Putamen (tissue), 1 donor: ENCODE measurements at places on chromosomes 4 and X.

DNA sequence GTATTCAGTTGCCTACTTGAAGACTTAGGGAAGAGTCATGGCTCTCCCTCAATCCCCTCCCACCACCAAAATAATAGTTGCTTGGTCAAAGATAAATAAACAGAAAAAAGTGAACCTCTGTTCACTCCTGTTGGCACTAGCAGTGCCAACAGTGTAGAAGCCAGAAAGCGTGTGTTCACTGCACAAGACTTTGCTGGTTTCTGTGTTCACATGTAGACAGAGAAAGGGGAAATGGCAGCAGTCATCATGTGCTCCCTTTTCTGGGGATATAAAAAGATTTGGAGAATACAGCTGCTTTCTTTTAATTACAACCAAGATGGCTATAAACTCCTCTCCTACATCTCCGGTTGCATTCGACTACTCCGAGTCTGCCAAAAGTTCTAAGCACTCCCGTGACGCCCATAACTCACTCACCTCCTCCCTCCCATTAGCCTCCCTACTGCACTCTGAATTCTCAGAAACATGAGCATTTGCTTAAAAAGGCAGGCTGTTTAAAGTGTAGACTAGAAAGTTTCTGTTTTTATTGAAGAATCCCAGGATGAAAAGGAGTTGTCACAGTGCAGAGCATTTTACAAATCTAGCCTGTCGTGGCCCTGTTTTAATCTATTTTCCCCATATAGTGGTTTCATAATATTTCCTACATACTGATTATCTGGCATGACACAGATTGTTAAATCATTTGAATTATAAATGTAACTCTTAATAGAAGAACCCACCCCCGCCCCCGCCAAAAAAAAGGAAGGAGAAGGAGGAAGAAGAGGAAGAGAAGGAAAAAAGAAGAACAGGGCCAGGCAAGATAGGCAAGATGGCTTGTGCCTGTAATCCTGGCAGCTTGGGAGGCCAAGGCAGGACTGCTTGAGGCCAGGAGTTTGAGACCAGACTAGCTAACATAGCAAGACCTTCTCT, 16.7 kb downstream of the LGI2 start:
- no peak for DNase-seq

GRCh38 chr4:25863347-25863784, 578 bp upstream of the SEL1L3 start:
- DNase-seq = no peak

DNA sequence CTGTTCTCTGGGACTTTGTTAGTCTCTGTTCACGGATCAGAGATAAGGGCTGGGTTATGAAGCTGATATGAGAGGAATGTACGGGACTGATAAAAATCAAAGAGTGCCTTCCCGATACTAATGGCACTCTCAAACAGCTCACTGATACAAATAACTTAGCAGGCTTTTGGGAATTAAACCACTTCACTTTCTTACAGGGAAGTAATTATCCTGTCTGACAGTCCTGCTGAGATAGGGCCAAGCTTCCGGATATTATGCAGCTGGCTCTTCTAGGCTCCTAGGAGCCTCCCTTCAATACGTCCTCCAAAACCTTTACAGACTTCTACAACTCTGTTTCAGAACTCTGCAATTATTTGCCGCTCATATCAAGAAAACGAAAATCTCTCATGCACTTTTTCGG, 418.0 kb downstream of the NLGN4X start:
- no peak for DNase-seq

DNA sequence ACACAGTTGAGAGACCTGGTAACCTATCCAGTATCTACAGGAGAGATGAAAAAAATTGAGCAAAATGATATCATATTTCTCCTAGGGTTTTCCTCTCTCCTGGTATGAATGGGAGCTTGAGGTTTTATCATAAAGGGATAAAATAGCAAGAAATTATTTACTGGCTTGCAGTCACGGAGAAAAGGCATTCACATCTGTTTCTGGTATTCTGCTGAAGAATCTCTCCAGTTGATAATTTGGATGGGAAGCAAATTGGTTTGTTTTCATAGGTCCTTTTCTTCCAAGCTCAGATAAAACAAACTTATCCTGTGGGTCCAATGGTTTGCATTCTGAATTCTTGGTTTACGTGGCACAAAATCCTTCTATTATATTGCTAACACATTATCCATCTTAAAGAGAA, 83.1 kb upstream of the GYPA start:
- DNase-seq = no peak

- DNase-seq = peak; percentile 53
Measured at GRCh38 chrX:40471965-40472648, 108.7 kb upstream of the ATP6AP2 start.

DNA sequence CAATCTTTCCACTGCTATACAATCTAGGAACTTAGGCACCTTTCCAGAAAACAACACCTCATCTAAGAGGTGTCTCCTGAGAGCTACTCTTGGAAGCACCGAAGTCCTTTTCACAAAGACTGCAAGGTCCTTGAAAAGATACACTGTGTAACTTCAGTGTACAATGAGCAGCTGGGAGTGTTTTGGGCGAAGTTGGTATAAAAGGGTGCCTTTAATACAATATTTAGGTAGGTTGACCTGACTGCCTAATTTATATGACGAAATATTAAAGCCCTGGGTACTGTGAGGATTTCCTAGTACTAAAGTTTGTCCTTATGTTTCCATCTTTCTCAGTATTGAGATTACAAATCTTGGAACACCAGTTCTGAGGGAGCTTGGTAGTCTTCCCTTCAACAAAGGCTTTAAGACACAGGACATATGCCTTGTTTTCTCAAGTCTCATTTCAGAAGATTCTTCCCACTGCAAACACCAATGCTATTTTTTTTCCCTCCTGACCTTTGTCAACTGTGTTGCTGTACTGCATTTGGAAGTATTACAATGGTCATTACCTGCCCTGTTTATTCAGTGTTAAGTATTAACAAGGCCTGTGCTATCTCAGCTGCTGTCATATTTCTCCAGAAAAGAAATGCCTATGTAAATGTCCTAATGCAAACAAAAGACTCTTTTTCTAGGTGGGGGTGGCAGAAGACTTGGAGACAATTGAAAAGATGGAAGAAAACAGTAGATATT, 134.2 kb downstream of the MAML3 start:
- no peak for DNase-seq

DNA sequence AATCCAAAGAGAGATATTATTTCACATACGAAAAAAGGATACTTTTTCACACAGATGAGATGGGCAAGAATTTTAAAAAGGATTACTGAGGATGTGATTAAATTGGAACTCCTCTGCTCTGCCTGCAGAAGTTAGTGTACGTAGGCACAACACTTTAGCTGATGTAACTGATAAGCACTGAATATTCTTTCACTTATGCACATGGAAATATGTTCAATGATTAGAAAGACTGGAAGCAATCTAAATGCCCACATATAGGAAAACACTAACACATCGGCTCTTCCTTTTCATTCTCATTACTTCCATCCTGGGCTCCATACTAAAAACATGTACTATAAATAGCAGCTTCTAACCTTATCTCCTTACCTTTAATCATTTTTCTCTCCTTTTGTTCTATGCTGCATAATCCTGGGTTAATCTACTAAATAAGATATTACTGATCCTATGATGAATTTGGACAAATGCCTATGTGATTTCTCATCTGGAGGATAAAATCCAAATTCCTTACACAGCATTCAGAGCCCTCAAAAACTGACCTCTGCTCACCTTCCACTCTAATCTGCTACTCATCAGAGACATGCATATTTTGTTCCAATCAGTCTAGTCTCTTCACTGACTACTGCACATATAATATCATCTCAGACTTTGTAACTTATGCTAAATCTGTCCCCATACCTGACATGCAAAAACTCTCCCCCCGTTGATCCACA, 197.8 kb downstream of the PDGFC start:
- DNase-seq = no peak

- no peak for DNase-seq
Measured at GRCh38 chr4:78297116-78297800, 240.1 kb downstream of the FRAS1 start.

- DNase-seq = no peak
Measured at GRCh38 chr4:183164963-183165362, 65.9 kb downstream of the WWC2 start.

DNA sequence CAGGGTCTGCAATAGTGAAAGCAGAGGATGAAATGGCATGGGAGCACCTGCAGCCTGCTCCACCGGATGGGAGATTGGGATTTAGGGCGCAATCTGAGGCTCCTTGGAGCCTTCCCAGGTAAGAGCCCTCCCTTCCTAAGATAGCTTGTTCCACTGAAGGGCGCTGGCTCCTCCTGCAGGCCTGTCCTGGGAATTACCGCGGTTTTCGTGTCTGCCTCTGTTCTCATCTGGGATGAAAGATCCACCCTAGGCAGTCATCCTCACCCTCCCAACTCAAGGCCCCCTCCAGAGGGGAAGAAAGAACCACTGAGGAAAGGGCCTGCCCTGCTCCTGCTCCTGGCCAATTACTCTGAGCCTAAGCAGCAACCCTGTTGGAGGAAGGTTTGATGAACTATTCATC, 547.5 kb downstream of the SMARCA1 start:
- DNase-seq = no peak

DNA sequence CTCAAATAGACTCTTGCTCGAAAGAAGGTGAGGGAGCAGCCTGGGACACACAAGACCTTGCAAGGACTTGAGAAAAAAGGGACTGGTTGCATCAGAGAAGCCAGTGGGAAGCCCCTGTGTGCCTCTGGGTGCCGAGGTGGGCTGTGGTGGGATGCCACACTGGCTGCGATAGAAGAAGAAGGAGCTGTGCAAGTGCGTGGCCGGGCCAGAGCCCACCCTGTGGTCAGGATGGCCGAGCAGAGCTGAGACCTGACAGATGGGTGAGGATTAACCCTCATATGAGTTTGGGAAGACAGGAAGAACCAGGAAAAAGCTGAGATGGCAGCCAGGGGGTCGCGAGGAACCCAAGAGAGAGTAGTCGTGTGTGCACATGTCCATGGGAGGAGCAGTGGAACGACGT, 44.6 kb upstream of the HGFAC start:
- no peak for DNase-seq

DNA sequence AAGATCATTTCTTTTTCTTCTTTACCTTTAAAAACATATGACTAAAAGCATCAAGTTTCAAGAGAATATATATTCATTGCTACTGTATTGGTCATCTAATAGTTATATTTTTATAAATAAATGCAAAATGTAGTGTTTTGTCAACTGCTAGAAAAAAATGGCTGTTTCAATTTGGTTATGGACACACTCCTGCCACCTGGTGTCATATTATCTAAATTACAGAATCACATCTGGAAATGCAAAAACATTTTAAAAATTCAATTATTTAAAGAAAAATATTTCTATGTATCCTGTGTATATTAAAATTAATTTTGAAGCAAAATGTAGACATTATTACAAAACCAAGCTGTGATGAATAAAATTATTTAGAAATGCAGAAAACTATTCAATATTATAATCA, 329.4 kb upstream of the PCDH18 start:
- DNase-seq = no peak

GRCh38 chr4:74435296-74435695, 9.6 kb upstream of the AREG start:
- no peak for DNase-seq

- DNase-seq = no peak
Measured at GRCh38 chrX:46912603-46913491, 626 bp downstream of the JADE3 start.

DNA sequence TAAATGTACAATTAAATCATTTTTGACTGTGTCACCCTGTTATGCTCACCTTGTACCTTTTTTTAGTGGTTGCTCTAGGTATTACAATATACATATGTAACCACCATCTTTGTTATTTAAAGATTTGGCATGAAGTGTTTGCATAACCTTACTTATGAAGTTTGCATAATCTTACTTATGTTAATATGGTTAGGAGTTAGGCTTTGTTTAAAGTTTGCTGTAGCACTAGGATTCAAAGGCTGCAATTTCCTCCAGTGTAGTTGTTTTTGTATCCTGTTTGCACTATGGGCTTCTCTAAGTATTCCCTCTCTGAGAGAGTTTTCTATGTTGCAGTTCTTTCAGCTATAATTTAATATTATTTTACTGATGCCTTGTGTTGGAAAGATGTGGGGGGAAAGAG, 15.0 kb upstream of the GSPT2 start:
- no peak for DNase-seq

- DNase-seq = no peak
Measured at GRCh38 chr4:173461170-173461569, 62.3 kb upstream of the SCRG1 start.

GRCh38 chr4:78787392-78788006, 11.3 kb downstream of the BMP2K start:
- DNase-seq = no peak

DNA sequence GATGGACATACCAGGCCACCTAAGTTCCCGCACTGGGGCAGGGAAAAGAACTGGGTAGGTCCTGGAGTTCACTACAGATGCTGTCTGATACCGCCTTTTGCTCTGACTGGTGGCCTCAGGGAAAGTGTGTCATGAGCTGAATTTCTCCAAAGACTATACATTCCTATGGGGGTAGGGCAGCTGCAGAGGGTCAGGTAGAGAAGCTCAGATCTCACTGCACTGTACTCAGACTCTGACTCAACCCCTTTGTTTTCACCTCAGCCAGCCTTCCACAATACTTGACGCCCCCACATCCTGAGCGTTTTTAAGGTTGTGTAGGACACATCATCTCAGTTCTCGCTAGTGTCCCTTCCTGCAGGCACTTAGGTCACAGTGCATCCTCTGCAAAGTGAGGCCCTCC, 7.8 kb downstream of the GATB start:
- no peak for DNase-seq

DNA sequence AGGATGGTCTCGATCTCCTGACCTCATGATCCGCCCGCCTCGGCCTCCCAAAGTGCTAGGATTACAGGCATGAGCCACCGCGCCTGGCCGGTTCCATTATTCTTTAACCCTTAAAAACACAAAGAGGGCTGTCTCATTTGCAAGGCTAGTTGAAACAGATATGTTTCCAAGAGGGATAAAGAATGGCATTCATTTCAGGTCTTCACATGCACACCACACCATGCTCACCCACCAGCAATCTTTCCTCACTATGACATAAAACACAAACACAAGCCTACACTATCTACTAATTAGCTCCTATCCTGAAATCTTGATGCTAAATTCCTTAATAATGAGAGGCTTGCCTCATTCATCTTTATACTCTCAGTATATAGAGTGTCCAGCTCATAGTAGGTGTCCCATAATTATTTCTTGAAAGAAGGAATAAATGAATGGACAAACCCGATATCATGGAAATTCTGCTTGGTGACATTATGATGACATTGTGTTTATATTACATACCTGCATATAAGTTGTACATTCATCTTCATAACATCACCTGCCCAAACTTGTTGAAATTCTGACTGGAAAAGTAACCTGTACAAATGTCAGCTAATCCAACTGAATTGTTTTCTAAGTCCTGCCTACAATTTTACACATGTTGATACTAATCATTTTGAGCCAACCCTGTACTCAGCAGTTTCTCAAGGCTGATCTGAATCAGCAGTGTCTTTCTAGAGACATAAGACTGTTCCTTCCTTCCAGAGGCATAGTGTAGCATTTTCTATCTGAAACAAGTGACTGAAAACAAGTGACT, 408.5 kb downstream of the KLHL13 start:
- no peak for DNase-seq

DNA sequence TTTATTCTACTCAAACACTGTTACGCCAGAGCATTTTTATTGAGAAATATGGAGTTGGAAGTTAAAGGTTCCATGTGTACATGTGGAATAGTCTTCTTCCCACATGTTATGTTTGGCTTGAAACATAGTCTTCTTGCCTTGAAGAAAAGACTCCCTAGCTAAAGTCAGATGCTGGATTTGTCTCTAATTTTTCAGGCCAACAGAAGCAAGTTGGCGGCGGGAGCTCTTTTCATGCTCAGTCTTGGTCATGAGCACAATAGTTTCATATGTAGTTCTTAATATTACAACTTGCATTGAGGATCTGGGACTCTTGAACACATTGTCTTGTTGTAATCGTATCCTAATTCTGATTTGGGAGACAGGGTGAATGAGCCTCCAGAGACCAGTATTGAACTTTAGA, 19.4 kb downstream of the SEPTIN11 start:
- DNase-seq = no peak
